ENCODE measurements at places on chromosomes 2 and 18.

DNA sequence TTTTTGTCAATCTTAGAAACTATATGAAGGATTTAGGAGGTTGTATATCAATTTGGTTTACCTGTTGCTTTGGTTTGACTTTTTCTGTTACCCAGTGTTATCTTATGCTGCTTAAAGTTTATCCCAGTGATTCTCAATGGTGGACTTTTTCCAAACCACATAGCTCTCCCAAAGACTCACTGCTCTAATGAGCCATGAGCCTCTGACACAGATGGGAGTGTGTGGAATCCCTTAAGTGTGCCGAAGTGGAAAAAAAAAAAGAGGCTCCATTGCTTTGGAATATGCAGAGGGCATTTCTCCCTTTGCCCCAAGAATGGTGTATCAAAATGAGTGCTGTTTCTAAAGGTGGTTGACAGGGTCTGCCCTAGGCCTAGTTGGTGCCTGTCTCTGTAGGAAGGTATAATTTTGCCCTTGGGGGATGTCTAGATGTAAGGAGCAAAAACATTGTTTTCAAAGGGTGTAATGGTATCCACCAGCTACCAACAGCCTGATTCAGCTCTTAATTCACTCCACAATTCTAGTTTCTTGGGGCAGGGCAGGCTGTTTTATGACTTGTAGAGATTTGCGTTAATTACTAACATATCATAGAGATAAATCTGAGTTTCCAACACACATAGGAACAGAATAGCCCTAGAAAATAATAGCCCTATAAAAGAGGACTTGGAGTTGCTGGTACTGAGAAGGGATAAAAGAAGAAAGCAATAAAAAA, 64.3 kb upstream of the CYP26B1 start:
- no peak for DNase-seq

GRCh38 chr2:32453242-32454062, 96.6 kb downstream of the BIRC6 start:
- DNase-seq: no peak

- DNase-seq: no peak
Observed at GRCh38 chr2:86825693-86826381, 35.1 kb upstream of the CD8A start.

DNA sequence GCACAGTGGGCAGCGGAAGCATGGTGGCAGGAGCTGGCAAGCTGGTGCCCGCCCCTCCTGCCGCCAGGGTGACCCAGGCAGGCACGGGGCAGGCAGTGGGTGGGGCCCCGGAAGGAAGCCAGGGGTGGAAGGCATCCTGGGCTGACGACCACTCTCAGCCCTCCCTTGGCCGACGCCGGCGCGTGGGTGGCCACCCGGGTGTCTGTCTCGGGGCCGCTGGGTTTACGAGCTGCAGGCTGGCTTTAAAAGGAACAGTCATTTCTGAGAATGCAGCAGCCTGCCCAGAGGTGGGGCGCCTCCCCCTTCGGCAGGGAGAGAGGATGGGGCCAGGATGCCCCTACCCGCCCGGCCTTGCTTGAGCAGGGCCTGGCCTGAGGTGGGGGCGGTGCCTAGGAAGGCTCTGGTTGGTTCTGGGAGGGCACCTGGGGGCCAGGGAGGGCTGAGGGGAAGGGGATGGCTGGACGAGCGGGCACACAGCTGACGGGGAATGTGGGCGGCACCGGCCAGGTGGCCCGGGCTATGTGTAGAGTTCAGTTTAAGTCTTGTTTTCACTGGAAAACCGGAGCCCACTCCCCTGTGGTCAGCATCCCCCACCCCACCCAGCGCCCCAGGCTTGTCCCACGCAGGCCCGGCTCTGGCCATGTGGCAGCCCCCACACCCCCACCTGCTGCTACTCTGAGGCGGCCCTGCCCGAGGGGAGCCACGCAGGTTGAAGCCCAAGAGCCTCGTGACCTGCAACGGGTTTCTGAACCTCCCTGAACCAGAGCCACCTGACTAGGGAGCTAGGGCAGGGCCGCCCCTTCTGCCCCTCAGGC, 6.3 kb downstream of the BOK start:
- DNase-seq: no peak

DNA sequence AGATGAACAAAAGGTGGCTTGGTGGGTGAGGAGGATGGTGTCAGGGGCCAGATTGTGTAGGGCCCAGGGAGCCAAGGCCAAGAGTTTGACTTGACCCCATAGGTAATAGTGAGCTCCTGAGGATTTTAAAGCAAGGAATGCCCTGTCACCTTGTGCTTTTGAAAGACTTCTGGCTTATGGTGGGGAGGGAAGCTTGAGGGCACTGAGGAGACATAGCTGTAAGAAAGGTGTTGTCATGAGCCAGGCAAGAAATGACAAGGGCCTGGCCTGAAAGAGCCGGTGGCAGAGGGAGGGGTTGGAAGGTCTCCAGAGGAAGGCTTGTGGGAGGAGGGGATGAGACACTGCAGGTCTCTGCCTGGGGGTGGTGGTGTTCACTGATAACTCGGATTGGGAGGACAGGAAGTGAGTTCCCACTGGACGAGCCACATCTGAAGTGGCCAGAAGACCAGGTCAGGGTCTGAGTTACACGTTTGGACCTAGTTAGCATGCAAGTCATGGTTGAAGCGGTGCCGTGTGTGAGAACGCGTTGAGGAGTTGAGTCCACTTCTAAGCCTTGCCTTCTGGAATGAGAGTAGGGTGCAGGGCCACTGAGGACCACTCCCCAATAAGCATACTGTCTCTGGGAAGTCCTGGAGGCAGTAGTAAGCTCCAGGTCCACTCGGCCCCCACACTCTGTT, 64.3 kb downstream of the TET3 start:
- DNase-seq: no peak

- no peak for DNase-seq
Observed at GRCh38 chr2:29632018-29632417, 289.4 kb downstream of the ALK start.

- no peak for DNase-seq
Observed at GRCh38 chr2:88234760-88235159, 64.6 kb downstream of the THNSL2 start.

DNA sequence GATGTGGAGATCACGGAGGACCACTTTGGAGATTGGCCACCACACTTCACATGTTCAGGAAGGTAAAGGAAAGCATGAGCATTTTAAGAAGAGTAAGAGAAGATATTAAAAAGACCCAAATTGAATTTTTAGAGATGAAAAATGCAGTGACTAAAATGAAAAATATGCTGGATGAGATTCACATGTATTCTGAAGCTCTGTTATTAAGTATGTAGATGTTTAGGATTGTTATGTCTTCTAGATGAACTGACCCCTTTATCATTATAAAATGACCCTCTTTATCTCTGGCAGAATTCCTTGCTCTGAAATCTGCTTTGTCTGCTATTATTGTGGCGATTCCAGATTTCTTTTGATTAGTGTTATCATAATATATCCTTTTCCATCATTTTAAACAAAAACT, 36.0 kb upstream of the DYNC2LI1 start:
- DNase-seq: no peak

DNA sequence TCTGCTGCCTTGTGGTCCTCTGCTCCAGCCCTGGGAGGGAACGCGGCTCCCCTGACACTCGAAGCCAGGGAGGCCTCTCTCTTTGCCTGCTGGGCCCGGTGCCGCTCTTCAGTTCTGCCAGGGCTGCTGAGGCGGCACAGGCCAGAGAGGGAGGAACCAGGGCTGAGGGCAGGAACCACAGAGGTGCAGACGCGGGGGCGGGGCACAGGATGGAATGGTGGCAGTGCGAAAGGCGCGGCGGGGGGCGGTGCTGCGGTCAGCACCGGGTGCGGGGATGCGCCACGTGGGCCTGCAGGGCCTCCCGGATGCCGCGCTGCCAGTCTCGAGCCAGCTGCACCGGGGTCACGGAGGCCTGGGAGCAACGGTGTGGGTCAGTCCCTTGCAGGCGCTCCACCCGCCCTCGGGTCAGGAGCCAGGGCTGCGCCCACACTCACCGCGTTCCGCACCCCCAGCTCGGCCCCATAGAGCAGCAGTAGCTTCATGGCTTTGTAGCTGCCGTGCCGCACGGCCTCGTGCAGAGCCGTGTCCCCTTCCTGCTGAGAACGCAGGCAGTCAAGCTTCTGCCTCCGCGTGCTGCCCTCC, 4.4 kb downstream of the ANKRD23 start:
- peak; percentile 46 for DNase-seq

GRCh38 chr2:67927501-67927900, 135.3 kb downstream of the C1D start:
- DNase-seq: no peak

- DNase-seq: no peak
Observed at GRCh38 chr2:138708682-138709241, 71.4 kb downstream of the NXPH2 start.

GRCh38 chr2:8267048-8267447, 414.8 kb upstream of the ID2 start:
- DNase-seq: no peak

DNA sequence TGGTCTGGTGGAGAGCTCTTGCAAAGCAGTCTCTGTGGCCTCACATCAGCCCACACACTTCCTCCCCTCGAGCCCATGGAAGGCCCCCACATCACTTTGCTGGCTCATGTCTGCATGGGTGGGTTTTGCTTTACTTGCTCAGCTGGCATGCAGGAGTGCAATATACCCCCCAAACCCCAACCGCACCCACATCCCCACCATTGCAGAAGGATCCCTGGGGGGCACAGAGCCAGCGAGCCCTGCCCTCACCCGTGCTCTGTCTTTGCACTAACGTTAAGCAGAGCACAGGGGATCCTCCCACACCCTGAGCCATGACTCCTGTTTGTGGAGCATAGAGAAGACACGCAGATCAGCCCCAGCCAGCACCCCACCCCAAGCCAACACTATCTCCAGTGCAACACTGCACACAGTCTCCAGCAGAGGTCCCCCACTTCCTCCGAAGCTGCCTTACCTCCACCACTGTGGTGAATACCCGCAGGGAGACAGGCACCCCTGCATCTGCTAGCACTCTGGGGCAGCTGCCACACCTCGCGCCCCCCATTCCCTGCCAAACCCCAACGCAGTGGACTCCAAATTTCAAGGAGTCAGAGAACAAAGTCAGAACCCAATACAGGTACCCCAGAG, 177.8 kb upstream of the RGPD4 start:
- DNase-seq: no peak

DNA sequence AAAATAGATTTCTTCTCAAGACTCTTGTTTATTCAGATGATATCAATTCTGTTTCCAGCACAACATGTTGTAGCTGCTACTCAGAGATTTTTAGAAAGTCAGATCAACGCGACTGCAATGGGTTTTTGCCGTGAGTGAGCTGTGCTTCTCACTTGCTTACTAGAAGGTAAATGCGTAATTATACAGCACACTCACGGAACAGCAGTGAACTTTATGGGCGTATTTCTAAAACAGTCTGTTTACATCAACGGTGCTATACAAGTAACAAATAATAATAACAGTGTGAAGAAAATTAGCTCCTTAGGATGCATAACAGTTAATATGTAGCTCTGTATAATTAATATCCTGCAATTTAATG, 533.6 kb downstream of the RNF144A start:
- no peak for DNase-seq

- no peak for DNase-seq
Observed at GRCh38 chr2:161571051-161571429, 53.2 kb upstream of the SLC4A10 start.

DNA sequence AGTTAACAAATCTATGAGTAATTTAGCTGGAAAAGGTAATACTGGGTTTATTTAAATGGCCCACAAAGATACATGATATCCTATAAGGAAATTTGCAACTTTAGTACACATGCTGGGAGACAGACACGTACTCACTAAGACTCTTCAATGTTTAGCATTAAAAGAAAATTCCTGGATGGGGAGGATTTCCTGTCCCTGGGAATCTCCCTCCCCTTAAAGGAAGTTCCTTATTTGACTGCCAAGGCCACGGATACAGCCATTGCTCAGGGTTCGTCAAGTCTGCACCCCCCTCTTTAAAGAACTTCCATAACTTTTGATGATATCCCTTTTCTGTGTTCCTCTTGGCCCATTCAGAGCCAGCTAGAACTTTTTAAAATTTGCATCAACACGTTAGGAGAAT, 267.6 kb downstream of the CD226 start:
- no peak for DNase-seq

- no peak for DNase-seq
Observed at GRCh38 chr2:184178229-184178628, 420.1 kb upstream of the ZNF804A start.

GRCh38 chr2:232162187-232162586, 200.7 kb downstream of the DIS3L2 start:
- no peak for DNase-seq

- no peak for DNase-seq
Observed at GRCh38 chr18:46478796-46479195, 178.2 kb downstream of the LOXHD1 start.

DNA sequence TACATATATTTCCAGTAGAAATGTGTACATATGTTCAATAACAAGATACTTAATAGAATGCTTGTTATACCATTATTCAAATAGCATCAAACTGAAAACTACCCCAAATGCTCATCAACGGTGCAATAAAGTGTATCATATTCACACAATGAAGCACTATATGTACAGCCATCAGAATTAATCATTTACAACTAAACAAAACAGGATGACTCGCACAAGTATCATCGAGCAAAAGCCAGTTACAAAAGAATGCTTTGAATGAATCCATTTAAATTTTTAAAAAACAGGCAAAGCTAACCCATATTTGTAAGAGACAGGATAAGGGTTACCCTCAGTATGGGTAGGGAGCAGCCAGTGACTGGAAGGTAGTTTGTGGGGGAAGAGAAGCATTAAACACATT, 132.8 kb upstream of the PDE1A start:
- DNase-seq: no peak

DNA sequence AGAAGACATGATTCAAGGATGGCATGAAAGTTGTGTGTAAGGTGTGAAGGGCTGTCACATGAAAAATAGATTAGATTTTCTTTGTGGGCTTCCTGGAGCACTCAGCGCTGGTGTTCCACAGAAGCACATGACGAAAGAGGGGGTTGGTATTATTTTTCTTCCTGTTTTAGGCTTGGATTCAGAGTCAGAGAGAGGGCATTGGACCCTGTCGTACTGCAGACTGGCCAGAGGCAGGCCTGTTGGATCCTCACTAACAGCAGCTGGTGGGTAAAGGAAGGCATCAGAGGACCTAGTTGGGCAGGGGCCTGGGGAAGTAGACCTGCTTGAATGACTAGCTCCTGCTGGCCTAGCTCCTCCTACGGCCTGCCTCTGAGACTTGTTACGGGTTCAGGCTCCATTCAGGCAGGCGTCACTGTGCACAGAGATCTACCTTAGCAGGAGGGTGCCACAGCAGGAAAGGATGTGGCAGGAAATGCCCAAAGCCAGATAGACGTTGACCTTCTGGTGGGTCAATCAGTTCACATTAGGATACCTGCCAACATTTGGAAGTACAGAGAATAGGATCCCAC, 13.1 kb downstream of the CTLA4 start:
- no peak for DNase-seq
